ENCODE measurements at places on chromosomes 2 and 18.
A peak's percentile ranks its signal among the peaks of the same experiment; 100 is the strongest.

GRCh38 chr2:66432801-66433694 lies 1.9 kb upstream of the MEIS1 start:
- DNase-seq = no peak

GRCh38 chr2:46051085-46051484 lies 246.1 kb upstream of the EPAS1 start:
- no peak for DNase-seq

- peak; percentile 36 for DNase-seq
These were observed 231.1 kb downstream of the ANKRD30B start for GRCh38 chr18:14978962-14979535.

DNA sequence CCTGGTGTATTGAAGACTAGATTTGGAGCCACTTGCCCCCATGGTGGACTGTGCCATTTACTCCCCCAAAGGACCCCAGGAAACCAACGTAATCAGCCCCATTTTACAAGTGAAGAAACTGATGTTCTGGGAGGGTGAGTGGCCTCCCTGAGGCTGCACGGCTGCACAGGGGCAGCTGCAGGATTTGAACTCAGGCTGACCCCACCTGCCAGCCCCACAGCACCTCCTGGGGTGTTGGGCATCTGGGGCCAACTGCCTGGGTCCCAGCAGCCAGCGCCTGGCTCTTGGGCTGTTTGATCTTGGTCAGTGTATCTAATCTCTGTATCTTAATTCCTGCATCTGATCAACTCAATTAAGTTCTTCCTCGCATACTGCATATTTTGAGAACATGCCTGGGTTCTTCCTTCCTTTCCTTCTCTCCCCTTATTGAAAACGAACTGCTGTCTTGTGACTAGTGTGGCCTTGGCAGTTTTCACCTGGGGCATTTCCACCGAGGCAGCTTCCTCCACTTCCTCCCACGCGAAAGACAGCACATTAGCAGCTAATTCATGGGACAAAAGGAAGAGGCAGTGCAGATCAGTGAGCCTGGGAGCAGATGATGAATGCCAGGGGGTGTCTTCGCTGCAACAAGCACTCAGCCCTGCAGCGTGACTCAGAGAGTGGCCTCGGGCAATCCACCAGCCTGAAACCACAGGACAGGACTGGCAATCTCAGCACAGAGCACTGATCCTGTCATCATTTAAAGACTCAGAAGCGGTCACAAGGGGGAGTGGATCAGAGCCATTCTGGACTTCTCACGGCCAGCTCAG lies 184.1 kb upstream of the RAB12 start:
- no peak for DNase-seq

Data from stimulated activated CD4-positive, alpha-beta T cell treated with anti-CD3 and anti-CD28 coated beads, TNF-alpha, amount 100 ng/mL, for 24 hours (primary cell).